ENCODE measurements at places on chromosomes 1 and 21. TPM values are rescaled to one million over a fixed set of nuclear protein-coding genes. Genes with fewer than 3 reads are reported as not detected.

DNA sequence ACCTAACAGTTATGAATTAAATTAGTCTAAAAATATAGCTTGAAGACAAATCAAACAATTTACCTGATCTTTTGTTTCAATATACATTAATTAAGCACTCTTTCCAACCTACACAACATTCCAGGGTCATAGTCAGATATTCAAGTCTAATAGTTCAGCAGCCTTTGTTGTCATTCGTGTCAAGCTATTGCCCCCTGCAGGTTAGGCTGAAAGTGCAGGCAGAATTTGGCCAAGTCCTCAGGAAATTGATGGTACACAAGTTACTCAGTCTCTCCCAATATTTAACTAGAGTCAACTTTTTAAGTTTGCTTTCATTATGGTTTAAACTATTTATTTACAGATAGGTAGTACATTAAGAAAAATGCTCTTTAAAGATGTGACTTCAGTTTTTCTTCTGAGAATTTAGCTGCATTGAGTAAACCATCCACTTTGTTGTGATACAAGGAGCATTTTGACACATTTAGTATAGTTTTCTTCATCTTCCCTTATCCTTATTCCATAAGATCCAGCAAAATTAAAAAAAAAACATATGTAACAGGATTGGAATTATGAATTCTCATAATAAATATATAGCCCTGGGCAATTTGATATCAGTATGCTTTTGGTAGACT lies 130.3 kb upstream of the DPYD start:
- peak; percentile 78 for DNase-seq

- DNase-seq: no peak
Observed at GRCh38 chr1:152795686-152796085, 835 bp upstream of the LCE1D start.

GRCh38 chr1:26694638-26695355 lies 1.0 kb upstream of the ARID1A start:
- no peak for DNase-seq

GRCh38 chr1:22712502-22713271 lies 2.0 kb downstream of the EPHB2 start:
- no peak for DNase-seq

- DNase-seq: peak; percentile 5
Observed at GRCh38 chr1:208054485-208054884, 143.6 kb upstream of the CD34 start.

- DNase-seq: no peak
Observed at GRCh38 chr1:50681931-50682330, 258.7 kb upstream of the DMRTA2 start.

DNA sequence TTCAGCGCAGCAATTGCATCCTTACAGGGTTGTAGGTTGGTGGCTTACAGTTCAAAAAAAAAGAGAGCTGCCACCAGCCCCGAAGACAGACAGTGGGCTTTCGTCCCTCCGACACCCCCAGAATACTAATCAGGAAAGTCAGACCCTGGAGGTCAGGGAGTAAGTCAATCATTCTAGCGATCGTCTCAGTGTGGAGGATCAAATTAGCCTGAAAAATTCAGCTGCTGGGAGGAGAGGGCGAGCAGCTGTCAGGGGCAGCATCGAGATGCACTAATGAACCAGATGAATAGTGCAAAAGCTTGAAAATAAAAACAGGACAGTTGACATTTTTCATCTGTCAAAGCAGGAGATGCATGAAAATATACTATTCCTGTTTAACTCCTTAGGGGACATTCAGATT lies 138.4 kb downstream of the NEK7 start:
- no peak for DNase-seq

SHC1 gene
- total RNA-seq: 70.5 TPM

- DNase-seq: no peak
Observed at GRCh38 chr1:197435224-197435623, 167.2 kb downstream of the CRB1 start.

- no peak for DNase-seq
Observed at GRCh38 chr1:29364101-29364678, 127.9 kb downstream of the PTPRU start.

GRCh38 chr1:72526926-72527325 lies 244.6 kb upstream of the NEGR1 start:
- no peak for DNase-seq

DNA sequence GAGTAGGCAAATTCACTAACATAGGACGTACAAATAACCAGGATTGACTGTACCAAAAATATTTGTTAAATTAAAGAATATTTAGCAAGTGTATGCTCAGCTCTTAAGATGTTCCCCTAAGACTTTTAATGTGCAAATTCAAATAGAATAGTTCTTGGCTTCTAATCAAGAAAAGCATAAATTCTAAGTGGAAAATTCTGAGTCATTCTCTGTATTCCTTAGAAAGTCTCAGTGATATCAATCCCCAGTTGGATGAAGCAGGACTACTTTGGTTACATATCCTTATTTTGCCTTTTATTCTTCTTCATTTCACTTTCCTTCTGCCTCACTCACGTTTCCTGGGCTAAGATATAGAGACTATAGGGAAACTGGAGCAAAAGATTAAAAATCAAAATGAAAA lies 130.2 kb downstream of the IFI44 start:
- no peak for DNase-seq

DNA sequence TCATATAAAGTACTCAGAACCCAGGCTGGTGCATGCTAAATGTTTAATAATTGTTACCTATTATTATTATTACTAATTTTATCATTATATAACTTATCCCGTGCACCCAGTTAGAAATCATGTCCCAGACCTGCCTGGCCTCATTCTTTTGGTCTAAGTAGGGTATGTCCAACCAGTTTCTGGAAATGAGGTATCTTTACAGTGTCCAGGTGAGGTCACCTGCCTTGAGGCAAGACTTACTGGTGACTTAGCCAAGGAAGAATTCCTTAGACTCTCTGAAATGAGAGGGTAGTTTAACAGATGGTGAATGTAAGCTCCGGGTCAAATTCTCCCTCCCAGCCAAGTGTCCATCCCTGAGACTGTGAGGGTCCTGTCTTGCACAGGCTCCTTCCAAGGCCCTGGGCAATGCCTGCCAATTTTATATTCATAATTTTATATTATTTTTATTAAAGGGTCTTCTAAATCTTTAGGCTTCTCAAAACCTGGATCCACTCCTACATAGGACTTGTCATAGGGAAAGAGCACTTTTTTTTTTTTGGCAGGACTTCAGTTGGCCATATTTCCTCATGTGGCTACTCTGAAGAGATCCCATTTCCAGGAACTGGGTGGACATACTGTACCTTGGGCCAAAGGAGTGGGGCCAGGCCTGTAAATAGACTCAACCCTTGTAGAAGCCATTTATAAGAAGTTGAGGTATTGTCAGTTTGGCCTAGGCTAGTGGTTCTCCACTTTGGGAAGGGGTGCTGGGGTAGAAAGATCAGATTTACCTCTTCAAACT lies 96.7 kb upstream of the KCNA3 start:
- DNase-seq: no peak

DNA sequence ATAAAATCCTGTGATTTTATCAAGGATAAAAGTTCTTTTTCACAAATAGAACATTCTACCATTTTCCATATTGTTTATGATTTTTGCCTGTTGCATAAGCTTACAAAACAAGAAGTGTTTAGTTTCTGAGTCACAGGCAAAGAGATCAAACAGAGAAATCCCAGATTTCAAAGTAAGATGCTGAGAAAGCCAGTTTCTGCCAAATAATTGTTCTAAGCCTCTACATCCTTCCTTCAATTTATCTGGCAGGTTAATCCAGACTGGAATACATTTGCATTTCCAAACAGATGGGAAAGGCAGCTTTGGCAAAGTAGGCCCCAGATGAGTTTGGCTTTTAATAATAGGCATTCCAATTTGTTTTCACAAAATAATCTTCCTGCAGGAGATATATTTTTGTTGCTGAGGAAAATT lies 2.5 kb downstream of the SLC1A7 start:
- no peak for DNase-seq

DNA sequence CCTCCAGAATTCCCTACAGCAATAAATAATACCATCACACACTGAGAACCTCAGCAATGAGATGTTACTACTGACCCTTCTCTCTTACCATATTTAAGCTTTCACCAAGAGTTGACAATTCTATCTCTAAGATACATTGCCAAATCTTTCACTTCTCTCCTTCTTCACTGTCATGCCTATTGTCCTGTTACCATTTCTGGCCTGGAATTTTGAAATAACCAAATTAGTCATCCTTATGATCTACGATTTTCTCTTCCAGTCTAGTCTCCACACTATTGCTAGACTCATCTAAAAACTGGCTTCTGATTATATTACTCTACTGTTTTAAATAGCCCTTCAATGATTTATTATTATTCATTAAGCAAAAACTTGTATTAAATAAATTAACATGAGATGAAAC lies 656.1 kb upstream of the ADGRL4 start:
- DNase-seq: no peak

DNA sequence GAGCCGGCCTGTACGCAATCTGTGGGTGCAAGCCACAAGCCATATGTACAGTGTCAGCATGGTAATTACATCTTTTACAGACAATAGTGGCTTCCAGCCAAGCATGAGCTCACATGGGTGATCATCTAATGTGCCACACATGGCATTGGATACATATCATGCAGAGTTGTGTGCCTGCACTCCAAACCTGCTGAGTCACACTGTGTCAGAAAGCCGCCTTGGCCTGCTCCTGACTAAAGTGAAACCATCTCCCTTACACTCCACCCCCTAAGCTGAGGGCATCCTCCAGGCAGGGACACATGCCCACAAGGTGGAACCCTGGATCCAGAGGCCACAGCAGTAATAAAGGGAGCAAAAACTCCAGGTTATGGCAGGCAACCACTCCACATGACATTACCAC lies 72.5 kb downstream of the KCNT2 start:
- DNase-seq: no peak

- no peak for DNase-seq
Observed at GRCh38 chr1:230113593-230114236, 46.7 kb downstream of the GALNT2 start.

DNA sequence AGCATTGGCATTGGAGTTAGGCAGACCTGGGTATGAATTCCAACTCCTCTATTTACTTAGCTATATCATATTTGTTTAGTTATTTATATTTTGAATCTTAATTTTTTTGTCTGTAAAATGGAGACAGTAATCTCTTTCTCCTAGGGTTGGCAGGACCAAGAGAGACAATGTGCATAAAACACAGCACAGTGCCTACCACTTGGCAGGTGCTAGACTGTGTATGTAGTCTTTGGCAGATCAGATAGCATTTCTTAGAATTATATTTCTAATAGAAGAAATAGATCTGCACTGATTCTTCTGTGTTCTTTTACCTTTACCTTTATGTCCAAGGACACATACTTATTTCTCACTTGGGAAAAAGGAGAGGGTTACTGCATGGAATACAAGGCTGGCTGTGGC lies 177.2 kb downstream of the GIPC2 start:
- DNase-seq: no peak

Data from cardiac septum (tissue), 1 donor.